ENCODE measurements at places on chromosomes 1 and 21. TPM values are rescaled to one million over a fixed set of nuclear protein-coding genes. Genes with fewer than 3 reads are reported as not detected.

DNA sequence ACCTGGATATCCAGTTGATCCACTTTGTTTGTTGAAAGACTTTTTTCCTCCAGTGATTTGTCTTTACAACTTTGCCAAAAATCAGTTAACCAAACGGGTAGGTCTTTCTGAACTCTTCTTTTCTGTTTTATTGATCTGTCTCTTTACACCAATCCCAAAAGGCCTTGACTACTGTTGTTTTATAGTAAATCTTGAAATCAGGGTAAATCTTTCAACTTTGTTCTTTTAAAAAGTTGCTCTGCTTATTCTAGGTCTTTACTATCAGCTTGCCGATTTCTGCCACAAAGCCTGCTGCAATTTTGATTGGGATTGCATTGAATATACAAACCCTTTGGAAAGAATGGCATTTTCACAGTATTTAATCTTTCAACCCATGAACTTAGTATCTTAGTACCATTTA, 66.6 kb downstream of the ITSN1 start:
- no peak for DNase-seq

ATP6V1G3 gene
- not detected for polyA plus RNA-seq

ERICH3 gene
- polyA plus RNA-seq: not detected

DNA sequence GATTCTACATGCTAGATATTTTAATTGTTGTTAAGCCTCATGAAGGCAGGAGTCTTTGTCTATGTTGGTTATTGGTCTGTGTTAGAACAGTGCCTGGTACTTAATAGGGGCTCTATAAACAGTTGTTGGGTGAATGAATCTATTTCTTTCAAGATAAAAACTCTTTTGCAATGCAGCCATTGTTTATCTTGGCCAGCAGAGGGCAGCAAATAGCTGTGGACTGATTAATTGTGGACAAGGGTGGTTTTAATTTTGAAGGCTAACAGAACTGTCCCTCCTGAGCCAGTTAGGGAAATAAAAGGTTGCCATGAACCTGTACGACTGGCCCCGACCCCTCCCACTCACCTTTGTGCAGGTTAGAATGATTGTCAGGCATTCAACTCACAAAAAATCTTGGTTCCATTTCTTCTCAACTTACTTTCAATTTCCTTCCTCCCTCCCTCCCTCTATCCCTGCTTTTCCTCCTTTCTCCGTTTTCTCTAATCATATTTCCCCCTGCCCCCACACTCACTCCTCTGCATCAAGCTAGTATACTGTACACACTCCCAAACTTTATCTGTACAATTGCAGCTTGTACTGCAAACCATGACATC, 66.3 kb upstream of the DIRAS3 start:
- no peak for DNase-seq

Measured in H1 (cell line).